ENCODE measurements at places on chromosomes 12 and 14.

GRCh38 chr12:78343657-78344056 lies 513.0 kb downstream of the NAV3 start:
- no peak for DNase-seq

GRCh38 chr14:75297411-75298040 lies 18.9 kb downstream of the FOS start:
- DNase-seq = no peak

GRCh38 chr12:87988534-87988933 lies 40.7 kb downstream of the C12orf50 start:
- DNase-seq = no peak

DNA sequence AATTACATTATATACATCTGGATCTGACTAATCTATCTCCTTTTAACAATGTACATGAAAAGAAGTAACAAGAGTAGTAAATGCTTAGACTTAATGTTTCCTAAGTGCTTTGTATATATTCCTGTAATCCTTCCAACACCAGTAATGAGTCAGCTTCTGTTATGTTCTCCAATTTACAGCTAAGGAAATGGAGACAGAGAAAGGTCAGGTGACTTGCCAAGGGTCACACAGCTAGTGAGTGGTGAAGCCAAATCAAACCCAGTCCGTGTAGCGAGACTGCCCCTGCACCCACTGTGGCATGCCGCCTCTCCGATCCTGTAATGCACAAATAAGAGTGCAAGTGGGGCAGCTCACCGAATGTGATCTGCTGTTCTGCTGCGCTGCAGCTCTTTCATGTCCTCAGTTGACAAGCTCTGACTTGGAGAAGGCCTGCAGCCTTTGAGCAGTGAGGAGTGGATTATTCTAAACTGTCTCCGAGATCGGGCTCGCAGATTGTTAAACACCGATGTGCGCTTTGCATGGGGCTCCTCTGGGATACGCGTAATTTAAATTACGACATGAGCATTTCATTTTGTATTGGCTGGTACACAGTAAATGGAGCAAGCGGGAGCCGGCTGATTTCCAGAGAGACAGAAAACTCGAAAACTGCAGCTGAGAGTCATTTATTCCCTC lies 65.1 kb upstream of the KTN1 start:
- no peak for DNase-seq

DNA sequence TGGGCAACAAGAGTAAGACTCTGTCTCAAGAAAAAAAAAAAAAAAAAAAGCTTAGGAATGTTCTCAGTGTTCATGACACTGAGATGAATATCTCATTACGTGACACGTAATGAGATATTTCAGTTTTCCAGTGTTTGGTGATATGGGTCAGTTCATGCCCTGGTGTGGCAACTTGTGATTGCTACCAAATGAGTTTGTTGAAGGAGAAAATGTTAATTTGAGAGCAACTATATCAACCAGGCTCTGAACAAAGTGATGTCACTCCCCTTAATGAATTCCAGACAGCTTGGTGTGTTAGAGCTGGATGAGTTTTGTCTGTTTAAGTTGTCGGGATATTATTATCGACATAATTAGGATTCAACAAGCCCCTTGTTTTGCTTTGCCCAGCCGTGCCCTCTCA lies 211.7 kb downstream of the DPF3 start:
- DNase-seq = no peak

DNA sequence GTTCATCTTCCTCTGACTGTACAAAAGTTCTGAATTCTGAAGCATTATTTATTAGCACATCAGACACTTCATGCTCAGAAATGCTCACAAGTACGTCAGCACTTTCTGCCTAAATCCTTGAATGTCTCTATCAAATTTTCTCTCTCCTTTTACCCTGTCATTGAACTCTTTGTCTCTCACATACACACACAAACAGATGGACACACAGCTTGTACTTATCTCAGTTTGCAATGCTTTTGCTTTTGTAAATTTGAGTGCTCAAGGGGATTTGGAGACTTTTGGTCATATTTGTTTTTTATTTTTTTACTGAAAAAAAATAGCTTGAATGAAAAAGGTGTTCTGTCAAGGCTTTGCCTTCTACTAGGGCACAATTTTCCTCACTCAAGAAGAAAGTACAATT lies 64.2 kb upstream of the PDZRN4 start:
- no peak for DNase-seq

- DNase-seq = no peak
Measured at GRCh38 chr12:62907078-62907477, 27.9 kb downstream of the PPM1H start.

GRCh38 chr14:33420051-33420627 lies 481.5 kb downstream of the NPAS3 start:
- no peak for DNase-seq

GRCh38 chr14:77870646-77871045 lies 70.7 kb downstream of the ADCK1 start:
- no peak for DNase-seq

DNA sequence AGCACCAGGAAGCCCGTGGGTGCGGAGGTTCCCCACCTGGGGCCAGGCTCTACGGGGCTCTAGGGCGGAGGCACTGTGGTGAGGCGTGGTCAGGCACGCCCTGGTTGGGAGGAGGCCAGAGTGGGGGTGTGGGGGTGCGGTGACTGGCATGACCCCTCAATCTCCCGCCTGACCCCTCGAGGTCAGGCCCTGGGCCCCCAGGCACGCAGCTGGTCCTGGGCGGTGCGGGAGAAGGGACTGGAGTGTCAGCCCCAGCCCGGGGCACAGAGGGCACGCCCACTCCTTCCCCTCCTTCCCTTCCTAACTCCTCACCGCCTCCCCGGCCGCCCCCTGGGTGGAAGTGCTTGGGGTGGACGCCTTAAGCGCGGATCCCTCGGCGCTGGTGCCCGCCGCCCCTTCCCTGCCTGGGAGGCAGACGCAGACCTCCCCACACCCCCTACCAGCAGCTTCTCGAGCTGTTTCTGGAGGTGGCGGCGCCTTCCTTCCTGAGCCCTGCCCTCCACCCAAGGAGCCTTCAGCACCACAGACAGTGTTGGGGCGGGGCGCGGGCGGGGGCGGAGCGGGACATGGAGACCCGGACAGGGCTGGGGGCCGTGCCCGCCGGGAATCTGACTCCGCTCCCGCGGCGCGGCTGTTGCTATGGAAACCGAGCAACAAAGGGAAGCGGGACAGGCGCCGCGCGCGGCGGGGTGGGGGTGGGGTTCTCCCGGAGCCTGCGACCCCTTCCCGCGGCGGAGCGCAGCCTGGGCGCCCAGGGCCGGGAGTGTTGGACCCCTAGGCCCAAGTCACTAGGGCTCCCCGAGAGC lies 741 bp upstream of the CRIP2 start:
- DNase-seq = no peak

DNA sequence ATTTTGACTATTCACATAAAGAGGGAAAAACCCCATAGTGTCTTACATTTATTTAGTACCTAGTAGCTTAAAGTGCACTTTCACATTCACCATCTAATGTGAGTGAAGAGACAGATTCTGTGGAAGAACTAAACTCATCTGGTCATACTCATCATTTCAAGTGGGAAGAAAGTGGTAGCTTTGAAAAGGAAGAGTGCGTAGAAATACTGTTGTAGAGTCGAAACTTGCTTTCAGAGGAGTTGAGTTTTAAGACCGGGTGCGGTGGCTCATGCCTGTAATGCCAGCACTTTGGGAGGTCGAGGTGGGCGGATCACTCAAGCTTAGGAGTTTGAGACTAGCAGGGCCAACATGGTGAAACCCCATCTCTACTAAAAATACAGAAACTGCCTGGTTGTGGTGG lies 222.2 kb downstream of the ERC1 start:
- DNase-seq = peak; percentile 57

- no peak for DNase-seq
Measured at GRCh38 chr14:74599321-74599761, 12.7 kb downstream of the LTBP2 start.

DNA sequence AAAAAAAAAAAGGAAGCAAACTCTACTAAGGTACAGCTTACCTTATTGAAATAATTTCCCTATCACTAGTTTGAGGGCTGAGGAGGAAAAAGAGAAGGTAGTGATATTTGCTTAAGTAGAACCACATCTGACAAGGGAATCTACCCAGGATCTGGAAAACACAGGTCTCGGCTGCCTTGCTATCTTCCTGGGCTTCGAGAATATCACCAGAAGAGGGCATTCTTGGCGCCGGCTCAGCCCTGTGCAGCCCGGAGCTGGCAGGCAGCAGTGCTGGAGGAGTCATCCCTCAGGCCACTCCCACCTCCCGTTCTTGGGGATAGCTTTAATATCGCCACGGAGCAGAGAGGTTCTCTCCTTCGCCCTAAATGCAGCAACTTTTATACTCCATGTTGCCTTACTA lies 1181.2 kb downstream of the VRK1 start:
- DNase-seq = peak; percentile 81

DNA sequence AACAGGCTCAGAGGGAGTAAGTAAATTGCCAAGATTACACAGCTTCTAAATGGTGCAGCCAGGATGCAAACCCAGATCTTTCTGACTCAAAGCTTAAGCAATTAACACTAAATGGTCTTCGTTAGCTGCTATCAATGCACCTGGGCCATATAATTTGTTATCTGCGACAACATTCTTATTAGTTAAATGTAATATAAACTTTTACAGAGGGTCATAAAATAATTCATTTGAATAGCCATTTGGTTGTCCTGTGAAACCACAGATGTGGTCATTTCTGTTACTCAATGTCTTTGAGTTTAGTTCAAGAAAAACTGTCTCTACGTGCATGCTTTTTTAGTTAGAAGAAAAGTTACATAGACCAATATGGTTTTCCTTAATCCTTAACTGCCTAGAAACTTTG lies 22.1 kb upstream of the NAP1L1 start:
- no peak for DNase-seq

DNA sequence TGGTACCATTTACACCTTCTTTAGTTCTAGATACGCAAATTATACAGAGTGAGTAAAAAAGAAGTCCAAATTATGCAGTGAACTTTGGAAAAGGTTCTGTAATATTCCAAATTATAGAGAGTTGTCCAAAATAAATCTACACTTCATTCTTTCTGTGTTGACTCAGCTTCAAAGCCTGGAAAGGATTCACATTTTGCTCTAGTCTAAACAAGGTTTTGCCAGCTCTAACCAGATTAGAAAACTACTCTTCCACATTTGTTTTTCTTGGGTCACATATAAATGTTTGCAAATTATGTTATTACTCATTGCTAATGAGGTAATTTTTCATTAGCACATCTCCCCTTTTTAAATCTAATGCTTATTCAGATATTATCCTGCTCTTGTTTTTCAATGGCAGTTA lies 1562.4 kb upstream of the SEL1L start:
- DNase-seq = no peak

GRCh38 chr12:64419696-64420095 lies 15.5 kb downstream of the XPOT start:
- DNase-seq = no peak

- no peak for DNase-seq
Measured at GRCh38 chr14:73462048-73462715, 3.8 kb upstream of the NUMB start.

DNA sequence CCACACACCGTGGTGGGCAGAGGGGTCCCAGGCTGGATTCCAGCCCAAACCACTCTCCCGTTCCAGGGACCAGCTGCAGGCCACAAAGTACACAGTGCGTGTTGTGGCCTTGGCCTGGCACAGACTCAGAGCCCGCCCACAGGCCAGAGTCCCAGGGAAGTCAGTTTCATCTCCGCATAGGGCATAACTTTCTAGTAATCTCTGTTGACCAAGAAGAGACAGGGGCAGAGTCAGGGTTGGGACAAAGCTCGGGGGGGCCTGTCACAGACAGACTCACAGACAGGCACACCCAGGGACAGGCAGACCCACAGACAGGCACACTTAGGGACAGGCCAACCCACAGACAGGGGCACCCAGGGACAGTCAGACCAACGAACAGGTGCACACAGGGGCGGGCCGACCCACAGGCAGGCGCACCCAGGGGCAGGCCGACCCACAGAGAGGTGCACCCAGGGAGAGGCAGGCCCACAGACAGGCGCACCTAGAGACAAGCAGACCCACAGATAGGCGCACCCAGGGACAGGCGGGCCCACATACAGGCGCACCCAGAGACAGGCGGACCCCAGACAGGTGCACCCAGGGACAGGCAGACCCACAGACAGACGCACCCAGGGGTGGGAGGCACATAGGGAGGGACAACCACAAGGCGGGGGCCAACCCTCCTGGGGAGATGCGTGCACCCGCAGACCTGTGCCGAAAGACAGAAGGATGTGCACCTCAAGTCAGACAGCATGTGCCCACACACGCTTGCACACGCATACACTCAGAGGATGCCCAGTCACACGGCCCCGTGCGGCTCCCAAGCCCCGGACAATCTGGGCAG lies 323.3 kb upstream of the RTL1 start:
- no peak for DNase-seq

GRCh38 chr14:105199093-105199492 lies 18.0 kb upstream of the NUDT14 start:
- DNase-seq = no peak

DNA sequence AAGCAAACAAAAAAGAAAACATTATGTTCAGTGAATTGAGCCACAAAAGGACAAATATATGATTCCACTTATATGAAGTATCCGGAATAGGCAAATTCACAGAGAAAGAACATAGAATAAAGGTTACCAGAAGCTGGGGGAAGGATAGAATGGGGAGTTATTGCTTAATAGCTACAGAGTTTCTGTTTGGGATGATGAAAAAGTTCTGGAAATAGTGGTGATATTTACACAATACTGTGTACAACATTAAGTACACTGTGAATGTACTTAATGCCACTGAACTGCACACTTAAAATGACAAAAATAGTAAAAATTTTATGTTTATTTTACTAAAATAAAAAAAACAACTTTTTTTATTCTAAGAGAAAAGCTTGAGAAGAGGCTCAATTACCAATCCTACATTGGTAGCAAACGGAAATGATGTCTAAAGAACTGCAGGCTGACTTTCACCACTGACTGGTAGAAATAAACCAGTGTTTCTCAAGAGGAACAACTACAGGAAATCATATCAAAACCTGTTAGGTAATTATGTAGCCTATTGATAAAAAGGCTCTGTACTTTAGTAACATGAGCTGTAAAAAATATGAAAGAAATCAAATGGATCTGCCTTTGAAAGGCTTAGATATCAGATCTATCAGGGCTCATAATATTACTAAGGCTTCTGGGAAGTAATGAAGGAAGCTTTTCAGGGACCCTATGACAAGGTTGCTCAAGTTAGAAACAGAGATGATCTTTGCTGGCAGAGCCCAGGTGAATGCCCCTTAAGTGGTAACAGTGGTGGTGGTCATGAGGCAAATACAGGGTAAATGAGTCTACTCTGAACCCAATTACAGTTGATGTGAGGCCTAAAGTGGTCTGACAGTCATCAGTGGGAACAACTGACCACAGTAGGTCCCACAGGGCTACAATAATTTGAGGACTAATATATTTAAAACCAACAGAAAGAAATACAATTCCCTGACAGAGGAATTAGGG lies 41.3 kb downstream of the BAZ1A start:
- no peak for DNase-seq

DNA sequence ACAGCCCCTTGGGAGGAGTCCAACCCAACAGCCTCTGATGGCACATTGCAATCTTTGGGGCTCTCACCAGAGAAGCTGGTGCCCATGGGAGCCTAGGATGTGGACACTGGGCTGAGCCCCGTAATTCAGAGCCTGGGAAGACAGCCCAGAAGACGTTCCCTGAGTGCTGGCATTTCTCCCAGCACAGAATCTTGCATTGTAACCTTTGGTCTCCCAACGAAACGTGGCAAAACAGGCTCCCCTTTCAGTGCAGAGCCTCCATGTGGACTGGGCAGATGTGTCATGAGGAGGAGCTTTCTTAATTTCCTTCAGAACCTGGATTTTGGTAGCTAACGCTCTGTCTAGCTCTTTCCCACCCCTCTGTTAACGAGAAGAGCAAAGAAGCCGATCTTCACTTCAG lies 26.3 kb downstream of the BATF start:
- no peak for DNase-seq

Data from stimulated activated CD4-positive, alpha-beta T cell treated with anti-CD3 and anti-CD28 coated beads, Interleukin-15, amount 100 ng/mL, for 48 hours (primary cell).